ENCODE measurements at places on chromosomes 13 and 19. TPM values are rescaled to one million over a fixed set of nuclear protein-coding genes. Genes with fewer than 3 reads are reported as not detected.

GRCh38 chr13:108586826-108587225, 42.6 kb upstream of the MYO16 start:
- no peak for DNase-seq

DNA sequence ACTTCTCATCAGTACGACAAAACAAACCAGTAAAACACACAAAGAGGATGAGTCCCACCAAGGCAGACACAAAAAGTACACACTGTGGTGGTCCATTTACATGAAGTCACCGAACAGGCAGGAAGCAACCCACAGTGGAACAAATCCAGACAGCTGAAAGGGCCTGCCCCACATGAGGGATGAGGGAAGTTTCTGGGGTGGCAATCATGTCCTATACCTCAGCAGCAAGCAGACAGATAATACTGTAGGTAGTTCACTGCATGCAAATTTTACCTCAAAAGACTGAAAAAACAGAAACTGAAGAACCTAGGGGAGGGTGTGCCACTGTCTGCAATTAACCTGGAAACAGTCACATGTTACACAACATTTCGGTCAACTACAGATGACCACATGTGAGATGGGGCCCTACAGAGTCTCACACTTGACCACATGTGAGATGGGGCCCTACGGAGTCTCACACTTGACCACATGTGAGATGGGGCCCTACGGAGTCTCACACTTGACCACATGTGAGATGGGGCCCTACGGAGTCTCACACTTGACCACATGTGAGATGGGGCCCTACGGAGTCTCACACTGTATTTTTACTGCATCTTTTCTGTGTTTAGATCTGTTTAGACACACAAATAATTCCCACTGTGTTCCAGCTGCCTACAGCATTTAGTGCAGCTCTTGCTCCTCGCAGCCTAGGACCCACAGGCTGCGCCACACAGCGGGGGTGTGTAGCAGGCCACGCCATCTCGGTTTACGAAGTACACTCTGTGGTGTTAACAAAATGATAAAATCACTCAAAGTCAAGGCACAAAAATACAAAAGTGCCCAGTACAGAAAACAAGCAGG, 22.2 kb downstream of the PCID2 start:
- no peak for DNase-seq

Gene FARP1
- polyA plus RNA-seq: 86.6 TPM

DNA sequence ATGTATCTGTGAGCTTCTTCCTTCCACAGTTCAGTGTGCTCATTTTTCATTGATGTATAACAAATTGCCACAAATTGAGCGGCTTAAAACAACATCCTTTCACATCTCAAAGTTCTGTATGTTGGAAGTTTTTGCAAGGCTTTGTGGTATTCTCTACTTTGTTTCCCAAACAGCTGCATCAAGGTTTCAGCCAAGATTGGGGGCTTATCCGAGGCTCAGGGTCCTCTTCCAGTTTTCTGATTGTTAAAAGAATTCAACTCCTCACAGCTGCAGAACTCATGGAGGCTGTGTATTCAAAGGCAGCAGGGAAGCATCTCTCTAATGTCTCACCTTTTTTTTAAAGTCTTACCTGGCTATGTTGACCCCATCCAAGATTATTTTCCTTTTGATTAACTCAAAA, 1369.8 kb downstream of the PCDH9 start:
- no peak for DNase-seq

DNA sequence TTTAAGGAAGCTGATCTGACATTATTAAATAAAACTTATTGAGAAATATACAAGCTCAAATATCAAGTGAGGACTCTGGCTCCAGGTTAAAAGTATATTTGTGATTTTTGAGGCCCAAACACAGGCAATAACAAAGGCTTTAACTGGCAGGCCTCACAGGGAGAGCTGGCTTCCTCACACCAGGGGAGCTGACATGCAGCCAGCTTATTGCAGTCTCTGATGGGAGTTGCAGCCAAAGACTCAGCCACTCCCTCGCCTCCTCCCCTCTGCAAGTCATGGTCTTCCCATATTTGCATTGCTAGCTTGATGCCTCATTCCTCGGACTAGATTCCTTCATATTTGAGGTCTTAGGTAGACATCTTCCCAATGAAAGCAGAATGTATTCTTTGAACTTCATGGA, 647.1 kb upstream of the SLITRK6 start:
- DNase-seq: peak; percentile 19

Gene CAPN12
- polyA plus RNA-seq: 0.44 TPM

Gene LENG8
- 30.9 TPM for polyA plus RNA-seq

DNA sequence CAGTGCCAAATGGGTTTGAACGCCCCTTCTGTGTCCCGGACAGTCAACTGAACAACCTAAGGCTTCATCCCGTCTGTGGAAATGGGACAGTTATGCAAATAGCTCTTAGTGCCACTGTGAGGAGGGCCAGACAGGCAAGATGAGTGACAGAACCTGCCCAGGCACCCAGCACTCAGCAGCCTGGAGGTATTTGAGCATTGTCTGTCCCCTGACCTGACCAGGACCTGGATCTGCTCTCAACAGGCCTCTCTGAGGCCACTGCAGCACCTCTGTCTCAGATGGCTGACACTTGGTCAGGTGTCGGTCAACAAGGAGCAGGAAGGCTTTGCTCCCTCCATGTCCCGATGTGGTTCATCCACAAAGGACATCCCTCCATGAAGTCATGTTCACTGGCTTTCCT, 67.9 kb downstream of the CCDC70 start:
- no peak for DNase-seq

DNA sequence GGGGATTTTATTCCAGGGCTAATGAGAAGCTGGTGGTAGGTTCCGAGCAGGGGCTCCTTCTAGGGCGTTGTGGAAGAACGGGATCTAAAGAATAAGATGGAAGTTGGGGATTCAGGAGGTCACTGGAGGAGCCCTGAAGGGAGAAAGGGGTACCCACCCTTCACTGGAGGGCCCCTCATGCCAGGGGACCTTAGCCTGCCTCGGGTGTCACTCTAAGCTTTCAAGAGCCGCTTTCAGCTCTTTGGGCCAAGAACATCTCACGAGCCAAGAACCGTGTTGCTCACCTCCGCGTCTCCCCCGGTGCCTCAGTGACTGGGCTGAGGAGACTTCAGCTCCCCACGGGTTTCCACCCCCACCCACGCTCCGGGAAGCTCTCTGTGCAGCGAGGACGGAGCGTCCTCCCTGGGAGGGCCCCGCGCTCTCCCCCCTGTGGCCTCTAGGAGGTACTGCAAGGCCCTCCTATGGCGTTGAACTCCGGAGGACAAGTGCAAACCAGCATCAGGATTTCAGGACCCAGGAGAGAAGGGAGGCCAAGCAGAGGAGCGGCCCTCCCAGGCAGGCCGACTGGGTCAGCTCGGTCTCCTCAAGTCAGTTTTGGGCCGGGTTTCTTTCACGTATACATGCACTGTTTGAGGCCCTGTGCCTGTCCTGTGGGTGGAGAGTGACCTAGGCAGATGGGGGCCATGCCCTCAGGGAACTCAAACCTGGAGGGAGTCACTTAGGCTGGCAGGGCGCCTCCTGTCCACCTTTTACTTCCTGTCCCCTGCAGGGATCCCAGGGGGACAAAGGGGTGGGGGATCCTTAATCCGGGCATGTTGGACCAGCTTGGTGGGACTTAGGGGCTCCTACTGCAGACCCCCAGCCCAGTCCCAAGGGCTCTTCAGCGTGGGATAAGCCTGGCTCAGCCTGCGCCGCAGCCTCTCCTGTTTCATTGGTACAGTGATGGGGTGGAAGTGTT, 5.1 kb upstream of the KRTDAP start:
- DNase-seq: peak; percentile 69

Gene ZNF497
- polyA plus RNA-seq: 2.5 TPM

- no peak for DNase-seq
Measured at GRCh38 chr13:74920920-74921319, 561.0 kb downstream of the TBC1D4 start.

All from brain (organoid and tissue), 16 donors.